Right kidney (tissue), 9 donors: ENCODE measurements at places on chromosomes 16 and 17.

GRCh38 chr17:20202141-20202621 lies 193.0 kb downstream of the SPECC1 start:
- DNase-seq: no peak

DNA sequence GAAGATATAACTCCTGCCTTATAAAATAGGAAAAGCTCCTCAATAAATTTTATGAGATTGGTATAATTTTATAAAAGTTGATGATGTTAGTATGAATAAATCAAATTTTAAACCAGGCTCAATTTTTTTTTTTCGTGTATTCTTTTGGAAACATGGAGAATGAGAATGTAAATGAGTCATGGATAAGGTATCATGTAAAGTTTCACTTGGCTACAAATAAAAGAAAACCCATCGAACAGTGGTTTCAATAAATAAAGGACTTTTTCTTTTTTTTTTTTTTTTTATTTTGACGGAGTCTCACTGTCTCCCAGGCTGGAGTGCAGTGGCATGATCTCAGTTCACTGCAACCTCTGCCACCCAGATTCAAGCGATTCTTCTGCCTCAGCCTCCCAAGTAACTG lies 67.3 kb downstream of the PHKB start:
- DNase-seq: no peak

GRCh38 chr17:62855156-62855555 lies 47.0 kb upstream of the MARCHF10 start:
- DNase-seq: peak; percentile 26

DNA sequence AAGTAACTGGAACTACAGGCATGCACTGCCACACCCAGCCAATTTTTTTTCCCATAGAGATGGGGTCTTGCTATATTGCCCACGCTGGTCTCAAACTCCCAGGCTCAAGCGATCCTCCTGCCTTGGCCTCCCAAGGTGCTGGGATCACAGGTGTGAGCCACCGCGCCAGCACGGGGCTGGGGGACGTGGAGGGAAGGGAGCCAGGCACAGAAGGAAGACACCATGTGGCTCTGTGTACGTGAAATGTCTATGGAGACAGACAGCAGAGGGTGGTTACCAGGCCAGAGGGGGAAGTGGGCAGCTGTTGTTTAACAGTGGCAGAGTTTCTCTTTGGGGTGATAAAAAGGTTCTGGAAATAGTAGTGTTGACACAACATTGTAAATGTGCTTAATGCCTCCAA lies 4.6 kb upstream of the PIEZO1 start:
- no peak for DNase-seq
